Suppressor macrophage treated with lipopolysaccharide for 4 hours (primary cell): ENCODE measurements at places on chromosomes 7 and 10.

DNA sequence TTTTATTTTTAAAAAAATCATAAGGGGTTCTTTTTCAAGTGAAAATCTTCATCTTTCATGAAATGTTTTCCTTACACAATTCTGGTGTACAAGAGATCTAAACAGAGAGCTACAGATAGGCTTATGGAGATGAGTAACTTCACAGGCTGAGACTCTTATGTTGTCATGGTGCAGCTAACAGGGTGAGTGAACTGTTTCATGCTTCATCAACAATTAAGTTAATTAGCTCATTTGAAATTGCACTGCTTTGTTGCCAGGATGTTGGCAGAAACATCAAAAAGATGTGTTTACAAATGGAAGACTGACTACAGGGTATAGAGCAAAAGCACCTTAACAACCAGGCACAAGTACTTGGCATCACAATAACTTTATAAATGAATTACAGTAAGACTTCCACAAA is 230.8 kb downstream of the FOXP2 start:
- DNase-seq, result no peak

DNA sequence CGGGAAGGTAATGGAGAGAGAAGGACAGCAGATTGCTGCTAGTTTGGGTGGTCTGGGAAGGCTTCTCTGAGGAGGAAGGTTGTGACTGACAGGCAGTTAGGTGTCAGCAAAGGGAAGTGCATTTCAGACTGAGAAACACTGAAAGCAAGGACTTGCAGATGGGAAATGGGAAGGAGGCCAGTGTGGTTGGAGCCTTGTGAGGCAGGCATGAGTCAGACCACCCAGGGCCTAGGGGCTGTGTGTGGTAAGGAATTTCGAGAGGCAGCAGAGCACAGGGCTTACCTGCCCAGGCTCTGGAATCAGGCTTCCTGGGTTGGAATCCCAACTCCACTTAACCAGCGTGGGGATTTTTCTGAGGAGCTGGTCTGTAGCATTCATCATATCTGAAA is 53.5 kb downstream of the NRF1 start:
- peak; percentile 69 for DNase-seq

- DNase-seq, result no peak
Measured at GRCh38 chr10:100524638-100525037, 5.0 kb upstream of the SEC31B start.

DNA sequence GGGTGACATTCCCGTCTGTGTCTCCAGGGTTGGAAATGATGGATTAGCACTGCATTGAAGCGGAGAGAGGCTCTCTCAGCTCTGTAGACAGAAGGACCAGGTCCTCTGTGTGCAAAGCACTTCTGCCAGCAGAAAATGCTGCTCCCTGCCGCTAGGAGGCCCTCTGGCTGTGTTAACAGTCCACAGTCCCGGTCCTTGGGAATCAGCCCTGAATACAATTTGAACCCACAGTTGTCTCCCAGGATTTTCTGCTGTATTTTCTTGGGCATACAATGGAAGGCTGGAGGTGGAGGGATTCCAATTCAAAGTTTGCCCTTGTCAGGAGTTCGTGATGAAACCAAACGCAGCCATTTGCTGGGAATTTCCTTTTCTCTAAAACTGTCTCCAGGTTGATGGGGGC is 205.2 kb downstream of the GLRX3 start:
- peak; percentile 21 for DNase-seq

GRCh38 chr10:111076682-111077478 is at the start of gene ADRA2A:
TSS of gene ADRA2A (plus strand) at chr10:111077029. CDS start at chr10:111077997, 968 bp downstream.
- peak; percentile 29 for DNase-seq

- DNase-seq, result peak; percentile 56
Measured at GRCh38 chr10:84424731-84425167, 96.4 kb downstream of the CCSER2 start.

- no peak for DNase-seq
Measured at GRCh38 chr10:103695584-103696005, 159.8 kb downstream of the SH3PXD2A start.

GRCh38 chr10:60977161-60978122 is 33.5 kb upstream of the RHOBTB1 start:
- peak; percentile 21 for DNase-seq

DNA sequence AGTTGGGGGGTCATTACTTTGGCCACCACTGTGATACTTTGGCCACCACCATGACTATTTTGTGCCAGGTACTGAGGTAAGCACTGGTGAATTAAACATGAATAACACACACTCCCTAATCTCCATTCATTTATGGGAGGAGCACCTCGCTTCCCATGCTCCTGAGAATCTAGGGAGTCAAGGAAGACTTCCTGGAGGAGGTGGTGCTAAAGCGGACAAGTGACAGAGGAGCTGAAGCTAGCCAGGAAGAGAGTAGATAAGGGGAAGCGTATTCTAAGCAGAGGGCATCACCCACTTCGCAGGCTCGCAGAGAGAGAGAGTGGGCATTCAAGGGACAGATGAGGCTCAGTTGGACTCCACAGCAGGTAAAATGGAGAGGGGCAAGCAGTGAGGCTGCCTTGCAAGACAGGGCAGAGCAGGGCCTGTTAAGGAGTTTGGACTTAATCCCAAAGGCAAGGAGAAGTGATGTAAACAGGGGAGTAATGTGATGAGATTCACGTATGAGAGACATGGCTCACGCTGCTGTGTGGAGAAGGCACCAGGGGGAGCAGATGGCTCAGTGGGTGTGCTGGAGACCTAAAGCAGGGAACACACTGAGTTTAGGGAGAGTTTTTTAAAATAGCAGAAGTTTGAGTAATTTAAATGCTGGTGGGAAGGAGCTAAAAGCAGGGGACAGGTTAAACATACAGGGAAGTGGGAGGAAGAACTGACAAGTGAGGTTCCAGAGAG is 21.3 kb upstream of the TMEM248 start:
- no peak for DNase-seq
